Stimulated activated CD8-positive, alpha-beta memory T cell treated with anti-CD3 and anti-CD28 coated beads, Interleukin-15, amount 100 ng/mL, for 4 hours (primary cell): ENCODE measurements at places on chromosomes 13 and 19.

DNA sequence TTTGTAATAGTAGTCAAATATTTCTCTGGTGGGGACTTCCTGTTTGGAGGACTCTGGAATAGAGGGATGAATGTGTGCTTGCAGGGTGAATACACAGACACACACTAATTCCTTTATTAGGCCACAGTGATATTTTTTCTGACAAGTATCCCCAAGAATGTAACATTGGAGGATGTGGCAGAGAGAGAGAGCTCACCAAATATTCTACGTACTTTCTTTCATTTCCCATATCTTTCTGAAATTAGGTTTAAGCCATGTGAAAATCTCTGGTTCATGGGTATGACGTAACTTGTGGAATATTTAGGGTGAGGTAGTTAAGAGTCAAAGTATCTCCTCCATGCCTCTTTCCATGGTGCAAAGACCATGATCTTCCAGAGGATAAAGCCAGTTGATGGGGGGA is 463.4 kb downstream of the DIAPH3 start:
- DNase-seq, result no peak

- no peak for DNase-seq
Observed at GRCh38 chr13:51760592-51760991, 43.4 kb downstream of the DHRS12 start.

DNA sequence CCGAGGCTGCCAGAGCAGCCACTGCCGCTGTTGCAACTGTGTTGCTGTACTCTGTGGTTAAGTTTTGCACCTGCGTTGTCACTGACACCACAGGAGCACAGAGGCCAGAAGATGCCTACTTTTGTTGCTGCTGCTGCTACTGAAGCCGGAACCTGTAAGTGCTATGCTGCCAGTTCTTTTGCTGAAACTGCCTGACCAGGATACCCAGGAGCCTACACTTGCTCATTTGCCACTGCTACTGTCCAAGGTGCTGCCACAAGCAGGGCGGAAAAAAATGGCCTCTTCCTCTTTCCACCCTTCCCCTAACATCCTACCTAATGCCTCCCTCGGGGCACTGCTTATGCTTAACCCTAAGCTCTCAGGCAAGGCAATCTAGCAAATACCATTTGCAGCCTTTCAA is 29.0 kb upstream of the NBEA start:
- no peak for DNase-seq

- no peak for DNase-seq
Observed at GRCh38 chr19:51327066-51328001, 14.6 kb downstream of the VSIG10L start.

DNA sequence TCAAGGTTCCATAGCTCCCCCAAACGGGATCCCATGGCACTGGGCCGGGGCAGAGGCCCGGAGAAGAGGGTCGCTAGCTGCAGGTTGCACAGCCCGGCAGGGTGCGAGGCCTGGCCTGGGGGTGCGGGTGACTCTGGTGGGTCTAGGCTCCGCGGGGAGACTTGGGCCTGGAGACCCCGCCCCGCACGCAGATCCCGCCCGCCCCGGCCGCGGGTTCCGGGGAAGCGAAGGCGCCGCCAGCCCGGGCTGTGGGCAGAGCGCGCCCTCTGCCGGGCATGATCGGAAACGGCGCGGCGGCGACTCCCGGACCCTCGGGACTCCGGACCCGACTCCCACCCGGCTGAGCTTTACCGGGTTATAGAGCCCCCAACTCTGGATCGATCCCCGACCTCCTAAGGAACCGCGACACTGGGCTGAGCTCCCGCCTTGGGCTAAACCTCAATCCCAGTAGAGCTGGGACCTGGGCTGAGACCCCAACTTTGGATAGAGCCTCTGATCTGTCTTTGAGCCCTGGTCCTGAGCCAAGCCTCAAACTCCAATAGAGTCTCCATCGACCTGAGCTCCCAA is 3.1 kb upstream of the TNFAIP8L1 start:
- DNase-seq, result peak; percentile 27

- no peak for DNase-seq
Observed at GRCh38 chr19:18308948-18309325, 13.9 kb downstream of the LSM4 start.

- DNase-seq, result no peak
Observed at GRCh38 chr19:2491130-2491801, 15.3 kb downstream of the GADD45B start.

GRCh38 chr13:84867246-84867645 is 932.0 kb downstream of the SLITRK6 start:
- no peak for DNase-seq

DNA sequence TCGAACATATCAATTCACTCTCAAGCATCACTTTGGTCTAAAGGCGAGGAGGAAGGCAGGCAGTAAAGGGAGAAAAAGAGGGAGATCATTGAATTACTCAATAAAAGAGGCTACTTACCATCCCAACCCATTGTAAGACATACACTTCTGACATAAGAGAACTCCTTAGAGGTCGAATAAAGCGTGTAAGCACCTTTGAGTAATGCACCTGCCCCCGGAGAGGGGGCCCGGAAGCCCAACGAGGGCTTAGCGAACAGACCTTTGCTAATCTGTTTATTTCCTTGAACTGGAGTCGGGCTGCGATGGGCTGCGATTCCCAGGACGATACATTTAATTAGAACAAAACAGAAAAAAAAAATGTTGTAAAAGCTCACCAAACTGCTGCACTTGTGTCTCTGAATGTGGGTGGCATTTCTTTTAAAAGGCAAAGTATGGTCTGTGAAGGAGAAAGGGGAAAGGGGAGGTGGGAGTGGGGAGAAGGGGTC is 3.0 kb downstream of the ZC3H4 start:
- DNase-seq, result no peak

GRCh38 chr13:100532090-100532766 is 56.4 kb downstream of the GGACT start:
- DNase-seq, result no peak

- no peak for DNase-seq
Observed at GRCh38 chr13:66415444-66415843, 814.7 kb downstream of the PCDH9 start.

GRCh38 chr13:72168126-72168855 is 301.3 kb upstream of the DACH1 start:
- no peak for DNase-seq

DNA sequence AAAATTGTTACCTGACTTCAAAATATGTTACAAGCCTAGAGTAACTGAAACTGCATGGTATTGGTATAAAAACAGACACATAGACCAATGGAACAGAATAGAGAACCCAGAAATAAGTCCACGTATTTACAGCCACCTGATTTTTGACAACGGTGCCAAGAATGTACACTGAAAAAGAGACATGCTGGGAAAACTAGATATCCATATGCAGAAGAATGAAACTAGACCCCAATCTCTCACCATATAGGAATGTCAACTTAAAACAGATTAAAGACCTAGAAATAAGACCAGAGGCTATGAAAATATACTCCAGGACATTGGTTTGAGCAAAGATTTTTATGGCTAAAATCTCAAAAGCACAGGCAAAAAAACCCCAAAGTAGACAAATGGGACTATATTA is 76.5 kb downstream of the LATS2 start:
- DNase-seq, result no peak

GRCh38 chr13:23367907-23368306 is 65.6 kb downstream of the SACS start:
- DNase-seq, result no peak

DNA sequence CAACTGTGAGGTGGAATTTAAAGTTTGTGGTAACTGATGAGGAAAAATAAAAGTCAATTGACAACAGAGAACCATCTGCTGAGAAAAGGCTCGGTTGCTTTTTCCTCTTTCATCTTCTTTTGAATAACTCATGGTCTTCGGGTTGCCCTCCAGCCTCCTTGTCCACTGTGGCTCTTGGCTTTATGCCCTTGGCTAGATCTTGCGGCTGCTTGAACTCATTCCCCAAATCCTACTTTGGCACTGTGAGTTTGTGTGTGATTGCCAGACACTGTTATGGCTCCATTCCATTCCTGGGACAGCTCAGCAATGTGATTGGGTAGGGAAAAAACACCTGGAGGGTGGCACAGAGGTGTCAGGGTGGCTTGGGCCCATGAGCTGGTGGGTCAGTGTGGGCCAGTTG is 387.4 kb downstream of the DLEU7 start:
- DNase-seq, result no peak

- DNase-seq, result no peak
Observed at GRCh38 chr13:21465710-21466160, 6.6 kb upstream of the ZDHHC20 start.

- DNase-seq, result no peak
Observed at GRCh38 chr19:408441-408901, 476 bp downstream of the C2CD4C start.

GRCh38 chr13:107873926-107874325 is 341.4 kb downstream of the LIG4 start:
- DNase-seq, result no peak

GRCh38 chr19:1177322-1178114 is 3.5 kb upstream of the SBNO2 start:
- no peak for DNase-seq

- no peak for DNase-seq
Observed at GRCh38 chr19:708154-709143, at the start of gene PALM. Gene PALM, plus strand, starts transcription at chr19:708935. Its CDS starts 212 bp downstream, at chr19:709147.

DNA sequence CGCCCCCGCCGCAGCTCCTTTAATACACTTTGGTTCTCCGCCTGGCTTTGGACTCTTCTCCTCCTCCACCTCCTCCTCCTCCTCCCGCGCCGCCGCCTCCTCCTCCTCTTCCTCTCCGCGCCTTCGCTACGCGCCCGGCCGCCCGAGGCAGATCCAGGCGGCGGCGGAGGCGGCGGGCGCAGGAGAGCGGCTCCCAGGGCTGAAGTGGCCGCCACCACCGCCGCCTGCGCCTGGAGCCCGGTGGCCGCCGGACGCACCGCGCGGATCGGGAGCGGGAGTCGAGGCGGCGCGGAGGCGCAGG is at the start of gene ZIC2:
Gene ZIC2, plus strand, starts transcription at position 50 of the 301 bp plus-strand sequence. CDS start 281 bp downstream, outside the sequence.
- no peak for DNase-seq

DNA sequence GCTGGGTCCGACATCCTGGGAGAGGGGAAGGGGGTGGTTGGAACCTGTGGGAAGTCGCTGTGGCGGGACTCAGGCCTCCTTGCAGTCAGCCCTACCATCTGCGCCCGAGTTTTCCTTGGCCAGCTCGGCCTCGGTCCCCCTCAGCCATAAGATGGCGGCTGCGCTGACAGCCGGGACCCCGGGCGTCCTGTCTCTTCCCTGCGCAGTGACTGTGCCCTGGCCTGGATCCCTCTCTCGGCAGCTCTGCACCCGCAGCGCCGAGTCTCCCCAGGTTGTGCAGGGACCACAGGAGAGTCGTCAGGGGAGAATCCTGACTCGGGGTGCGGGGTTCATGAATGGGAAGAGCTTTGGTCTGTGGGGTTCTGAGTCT is 345 bp downstream of the ZNF257 start:
- DNase-seq, result no peak

- no peak for DNase-seq
Observed at GRCh38 chr19:30374865-30375552, 2.8 kb downstream of the ZNF536 start.

- DNase-seq, result no peak
Observed at GRCh38 chr13:91017031-91017668, 330.3 kb upstream of the MIR17HG start.

DNA sequence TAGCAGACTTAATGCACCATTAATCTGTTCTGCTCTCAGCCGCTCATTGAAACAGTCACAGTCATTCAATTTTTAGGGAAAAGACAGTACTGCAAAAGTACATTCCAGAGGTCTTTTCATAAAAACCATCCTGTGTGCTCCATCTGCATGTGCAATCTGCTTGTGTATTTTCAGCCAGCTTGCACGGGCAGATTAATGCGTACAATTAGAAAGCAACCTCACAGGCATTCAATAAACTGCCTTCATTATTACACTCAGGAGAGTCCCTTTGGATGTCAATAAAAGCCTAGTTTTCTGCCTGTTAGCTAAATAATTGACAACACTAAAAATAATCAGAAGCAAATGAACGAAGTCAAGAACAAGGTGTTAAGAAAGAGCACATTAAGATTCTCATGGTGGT is 41.9 kb downstream of the EPSTI1 start:
- no peak for DNase-seq

GRCh38 chr13:97332742-97333141 is 101.2 kb upstream of the RAP2A start:
- DNase-seq, result no peak

- no peak for DNase-seq
Observed at GRCh38 chr19:16698914-16699313, 20.7 kb upstream of the NWD1 start.

DNA sequence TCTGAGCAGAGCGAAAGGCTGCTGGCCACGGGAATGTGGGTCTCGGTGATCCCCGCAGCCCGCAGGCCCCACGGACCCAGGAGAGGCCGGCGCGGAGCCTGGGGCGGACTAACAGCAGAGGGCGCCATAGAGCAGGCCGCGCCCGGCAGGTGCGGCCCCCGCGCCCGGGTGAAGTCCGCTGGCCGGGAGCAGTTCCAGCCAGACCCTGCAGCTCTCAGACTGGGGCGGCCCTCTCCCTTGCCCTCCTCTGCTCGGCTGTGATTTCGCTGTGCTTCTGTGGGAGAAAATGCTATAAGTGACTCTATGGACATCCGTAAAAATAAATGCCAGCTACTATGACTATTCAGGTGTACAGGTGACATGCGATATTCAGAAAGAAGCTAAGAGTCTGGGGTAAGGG is 37.7 kb downstream of the GSX1 start:
- peak; percentile 9 for DNase-seq

DNA sequence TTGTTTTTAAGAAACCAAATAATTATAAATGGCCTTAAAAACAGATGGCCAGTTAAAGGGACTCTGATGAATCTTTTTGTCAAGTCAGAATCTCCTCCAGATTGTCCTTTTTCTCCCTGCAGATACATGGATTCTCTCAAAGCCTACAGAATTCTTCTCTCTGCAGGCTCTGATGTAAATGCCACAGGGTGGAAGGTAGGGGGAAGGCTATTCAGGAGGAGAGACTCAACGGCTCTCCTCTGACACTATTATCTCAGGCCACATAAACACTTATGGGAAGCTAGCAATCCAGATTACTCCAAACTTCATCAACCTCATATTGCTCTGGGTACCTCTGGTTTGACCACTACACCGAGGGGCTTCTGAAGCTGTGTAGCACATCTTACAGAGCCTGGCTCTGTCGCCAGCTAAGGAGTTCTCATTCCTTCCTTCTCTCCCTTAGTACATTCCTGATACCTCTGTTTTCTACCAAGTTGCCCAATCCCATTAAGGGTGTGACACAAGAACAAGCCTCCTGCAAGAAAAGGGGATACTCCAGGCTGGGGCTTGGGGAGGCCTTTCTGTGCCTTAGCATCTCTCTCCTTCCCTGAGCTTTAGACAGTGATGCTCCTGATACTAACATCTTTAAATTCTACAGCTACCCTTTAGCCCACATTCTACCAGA is 14.9 kb downstream of the LCP1 start:
- DNase-seq, result no peak

- DNase-seq, result peak; percentile 65
Observed at GRCh38 chr19:10105509-10106099, 558 bp upstream of the PPAN start.

GRCh38 chr13:76286178-76286577 is 600.0 kb downstream of the KCTD12 start:
- DNase-seq, result no peak
